ENCODE measurements at places on chromosomes 16 and 17.

DNA sequence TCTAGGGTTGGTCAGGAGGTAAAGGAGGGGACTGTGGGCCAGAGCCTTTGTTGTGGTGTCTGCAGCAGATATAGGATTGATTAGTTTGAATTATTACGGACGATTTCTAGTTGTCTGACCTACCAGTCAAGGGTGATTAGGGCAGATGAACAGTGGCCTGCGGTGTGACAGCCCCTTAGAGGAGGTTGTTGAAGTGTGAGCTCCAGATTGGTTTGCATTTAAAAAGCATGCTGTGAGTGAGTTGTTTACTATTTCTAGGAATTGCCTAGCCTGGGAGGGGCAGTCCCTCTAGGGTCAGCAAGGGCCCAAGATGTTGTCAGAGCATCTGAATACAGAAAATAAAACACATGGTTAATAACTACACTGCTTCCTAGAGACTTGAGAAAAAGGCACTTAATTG is 108.8 kb downstream of the ARHGAP44 start:
- no peak for DNase-seq

GRCh38 chr17:45338996-45339535 is 22.2 kb upstream of the MAP3K14 start:
- DNase-seq: no peak

GRCh38 chr16:67053767-67054334 is 24.9 kb downstream of the CBFB start:
- DNase-seq: no peak

DNA sequence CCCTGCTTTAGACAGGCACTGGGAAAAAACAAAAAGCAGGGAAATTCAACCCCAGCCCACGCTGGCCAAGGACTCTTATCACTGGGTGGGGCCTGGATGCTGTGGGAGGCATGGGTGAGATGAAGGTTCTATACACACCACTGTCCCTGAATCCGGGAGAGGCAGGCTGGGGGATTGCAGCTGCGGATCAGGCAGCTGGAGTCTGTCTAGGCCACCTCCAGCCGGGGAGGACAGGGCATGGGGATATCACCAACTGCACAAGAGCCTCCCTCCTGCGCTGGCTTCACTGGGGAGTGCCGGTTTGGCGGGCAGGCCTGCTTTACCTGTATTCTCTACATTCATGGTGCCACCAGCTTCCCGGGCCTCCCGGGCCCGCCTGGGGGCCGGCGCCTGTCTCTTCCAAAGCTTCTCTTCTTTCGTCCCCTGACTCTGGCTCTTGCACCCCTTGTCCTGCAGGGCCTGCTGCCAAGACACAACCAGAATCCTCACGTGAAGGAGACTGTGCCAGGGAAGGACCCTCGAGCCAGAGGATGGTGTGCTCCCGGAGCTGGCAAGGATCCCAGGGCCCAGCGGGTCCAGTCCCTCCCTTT is 13.9 kb downstream of the KIFC3 start:
- no peak for DNase-seq

- no peak for DNase-seq
Observed at GRCh38 chr16:71472931-71473330, 10.9 kb upstream of the ZNF23 start.

- peak; percentile 25 for DNase-seq
Observed at GRCh38 chr17:74199306-74200092, 4.0 kb upstream of the RPL38 start.

DNA sequence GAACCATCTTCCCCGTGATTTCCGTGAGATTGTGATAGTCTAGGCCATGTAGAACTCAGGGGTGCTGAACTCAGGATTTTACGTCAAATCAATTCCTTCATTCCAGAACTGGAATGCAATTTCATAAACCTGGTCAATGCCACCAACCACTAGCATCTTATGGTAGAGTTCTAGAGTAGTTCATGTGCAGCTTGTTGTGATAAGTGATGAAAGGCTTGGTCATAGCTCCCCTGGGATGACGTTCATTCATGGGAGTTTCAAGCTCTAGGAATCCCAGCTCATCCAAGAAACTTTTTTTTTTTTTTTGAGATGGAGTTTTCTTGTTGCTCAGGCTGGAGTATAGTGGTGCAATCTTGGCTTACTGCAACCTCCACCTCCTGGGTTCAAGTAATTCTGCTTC is 3.7 kb upstream of the DPEP2 start:
- DNase-seq: no peak

- DNase-seq: no peak
Observed at GRCh38 chr17:49610883-49611584, 35.4 kb downstream of the NXPH3 start.
